Tibial artery (tissue), 4 donors: ENCODE measurements at places on chromosomes 7 and 10.
A peak's percentile ranks its signal among the peaks of the same experiment; 100 is the strongest.

GRCh38 chr10:3908183-3908582, 123.2 kb upstream of the KLF6 start:
- DNase-seq = no peak

DNA sequence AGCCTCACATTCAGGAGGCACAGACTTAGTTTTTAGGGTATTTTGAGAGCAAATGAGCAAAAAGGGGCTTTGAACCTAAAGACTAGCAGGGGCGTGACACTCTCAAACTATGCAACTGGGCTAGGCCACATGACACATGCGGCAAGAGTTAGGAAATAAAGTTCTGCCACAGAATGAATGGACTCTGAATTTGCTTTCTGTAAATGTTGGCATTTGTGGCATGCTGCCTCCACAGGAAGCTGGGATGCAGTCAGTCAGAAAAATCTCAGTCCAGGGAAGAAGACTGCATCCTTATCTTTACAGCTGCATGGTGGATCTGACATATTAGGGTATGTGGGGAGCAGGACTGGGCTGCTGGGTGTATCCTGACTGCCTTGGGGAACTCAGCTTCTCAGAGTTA, 181.0 kb downstream of the COBL start:
- DNase-seq = no peak

GRCh38 chr10:11578802-11579255, 32.6 kb downstream of the USP6NL start:
- DNase-seq = no peak

- peak; percentile 71 for DNase-seq
Observed at GRCh38 chr7:42972699-42973500, 40.7 kb downstream of the MRPL32 start.

DNA sequence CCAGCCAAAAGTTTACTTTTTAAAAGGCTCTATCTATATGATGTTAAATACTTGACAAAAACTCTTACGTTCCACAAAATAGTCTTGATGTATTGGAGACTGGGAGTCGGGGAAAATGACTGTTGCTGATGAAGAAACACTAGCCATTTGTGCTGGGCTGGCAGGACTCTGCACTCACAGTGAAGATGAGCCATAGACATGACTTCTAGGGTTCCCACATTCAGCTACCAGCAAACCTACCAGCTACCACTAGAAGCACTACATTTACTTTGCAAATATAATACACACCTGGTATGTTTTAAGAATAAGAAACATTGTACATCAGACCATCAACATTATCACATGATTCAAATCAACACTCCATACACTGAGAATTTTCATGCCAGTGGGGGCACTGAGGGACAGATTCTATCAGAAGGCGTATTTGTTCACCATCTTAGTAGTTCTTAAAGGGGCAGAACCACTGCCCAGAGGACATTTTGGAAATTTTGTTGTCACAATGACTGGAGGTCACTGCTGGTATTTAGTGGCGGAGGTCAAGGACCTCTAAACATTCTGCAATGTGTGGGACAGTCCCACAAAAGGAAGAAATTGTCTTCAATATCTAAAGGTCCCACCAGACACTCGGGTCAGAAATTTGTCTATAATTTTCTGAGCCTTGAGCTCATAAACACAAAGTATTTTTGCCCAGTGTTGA, 52.3 kb downstream of the PARD3 start:
- DNase-seq = no peak

- DNase-seq = no peak
Observed at GRCh38 chr10:95346715-95347401, 56.1 kb upstream of the PDLIM1 start.

GRCh38 chr7:54811041-54811845, 52.2 kb upstream of the SEC61G start:
- no peak for DNase-seq

- no peak for DNase-seq
Observed at GRCh38 chr10:8628351-8628750, 573.9 kb downstream of the GATA3 start.

GRCh38 chr10:131767716-131768115, 133.1 kb upstream of the PPP2R2D start:
- peak; percentile 2 for DNase-seq

DNA sequence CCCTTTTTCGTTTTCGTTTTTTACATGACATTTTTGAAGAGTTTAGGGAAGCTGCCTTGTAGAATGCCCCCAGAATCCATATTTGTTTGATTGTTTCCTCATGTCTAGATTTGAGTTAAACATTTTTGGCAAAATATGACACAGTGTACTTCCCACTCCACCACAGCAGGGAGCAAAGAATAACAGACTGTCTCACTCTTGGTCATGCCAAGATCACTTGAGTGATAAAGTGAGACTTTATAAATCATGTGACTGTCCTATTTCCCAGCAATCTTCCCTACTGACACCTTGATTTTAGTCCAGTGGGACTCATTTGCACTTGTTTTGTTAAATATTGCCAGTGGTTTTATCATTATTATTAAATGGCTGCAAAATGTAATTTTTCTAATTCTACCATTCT, 44.4 kb upstream of the USP6NL start:
- no peak for DNase-seq

- DNase-seq = no peak
Observed at GRCh38 chr10:5334196-5334880, 30.4 kb upstream of the UCN3 start.

DNA sequence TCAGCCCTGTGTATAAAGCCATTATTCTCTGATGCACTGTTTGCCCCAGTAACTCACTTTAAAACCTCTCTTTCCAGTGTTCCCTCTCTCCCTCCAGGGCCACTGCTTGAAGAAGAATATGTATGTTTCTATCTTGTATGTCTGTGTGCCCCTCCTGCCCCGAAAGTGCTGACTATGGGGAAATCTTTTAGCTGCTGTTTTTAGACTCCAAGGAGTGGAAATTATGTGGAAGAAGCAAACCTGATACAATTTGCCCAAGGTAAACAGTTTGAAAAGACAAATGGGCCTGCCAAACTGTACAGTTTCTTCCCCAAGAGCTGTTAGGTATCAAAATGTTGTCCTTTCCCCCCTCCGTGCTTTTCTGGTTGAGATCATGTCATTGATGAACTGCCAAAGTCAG, 3.4 kb downstream of the ADRA2A start:
- no peak for DNase-seq

DNA sequence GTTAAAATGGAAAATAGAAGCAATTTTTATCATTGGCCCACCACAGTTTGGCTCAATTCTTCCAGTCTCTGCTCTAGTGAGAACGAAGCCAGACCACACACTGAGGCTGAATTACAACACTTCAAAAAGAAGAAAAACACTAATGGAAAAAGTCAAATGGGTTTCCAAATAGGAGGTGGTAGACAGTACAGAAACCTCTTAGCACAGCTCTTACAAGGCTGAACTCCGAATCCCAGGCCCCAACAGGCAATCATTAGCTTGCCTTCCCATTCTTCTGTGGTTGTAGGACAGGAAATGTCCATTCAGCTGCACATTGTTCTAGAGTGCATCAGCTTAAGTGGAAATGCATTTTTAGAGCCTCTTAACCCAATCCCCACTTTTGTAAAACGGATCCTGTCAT, 115.1 kb upstream of the MEOX2 start:
- peak; percentile 51 for DNase-seq

DNA sequence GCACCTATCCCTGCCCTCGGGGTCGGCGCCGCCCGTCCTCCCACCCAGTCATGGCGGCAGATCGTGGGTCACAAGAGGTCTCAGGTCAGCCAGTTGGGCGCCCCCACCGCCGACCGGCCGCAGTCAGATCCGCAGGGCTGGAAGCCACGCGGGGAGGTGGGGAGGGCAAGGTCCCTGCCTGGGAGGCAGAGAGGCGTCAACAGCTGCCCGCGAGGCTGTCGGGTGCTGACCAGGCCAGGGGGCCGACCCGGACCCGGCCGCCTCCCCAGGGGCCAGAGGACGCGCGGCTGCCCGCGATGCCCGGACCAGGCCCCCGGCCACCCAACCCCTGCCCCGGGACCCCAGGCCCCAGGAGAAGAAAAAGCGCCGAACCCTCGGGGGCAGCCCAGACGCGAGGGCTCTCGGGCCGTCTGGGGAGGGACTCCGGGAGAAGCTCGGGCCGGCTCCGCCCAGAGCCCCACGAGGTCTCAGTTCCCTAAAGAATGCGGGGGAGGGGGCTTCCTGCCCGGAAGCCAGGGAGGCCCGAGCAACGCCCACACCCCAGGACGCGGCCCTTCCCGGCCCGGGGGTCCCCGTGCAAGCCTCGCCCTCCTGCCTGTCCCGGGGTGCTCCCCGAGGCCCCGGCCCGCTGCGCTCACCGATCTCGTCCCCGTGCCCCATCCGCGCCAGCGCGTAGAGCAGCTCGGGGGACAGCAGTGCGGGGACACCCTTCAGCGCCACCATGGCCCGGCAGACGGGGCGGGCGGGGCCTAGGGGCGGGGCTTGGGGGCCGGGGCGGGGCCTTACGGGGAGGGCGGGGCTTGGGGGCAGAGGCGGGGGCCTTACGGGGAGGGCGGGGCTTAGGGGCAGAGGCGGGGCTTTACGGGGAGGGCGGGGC, at the start of gene FUOM:
TSS of gene FUOM (minus strand) at position 735 of the 877 bp plus-strand sequence. CDS start at position 723, 12 bp downstream.
- no peak for DNase-seq

- peak; percentile 14 for DNase-seq
Observed at GRCh38 chr7:142884286-142884640, 1.3 kb downstream of the TRPV6 start.

DNA sequence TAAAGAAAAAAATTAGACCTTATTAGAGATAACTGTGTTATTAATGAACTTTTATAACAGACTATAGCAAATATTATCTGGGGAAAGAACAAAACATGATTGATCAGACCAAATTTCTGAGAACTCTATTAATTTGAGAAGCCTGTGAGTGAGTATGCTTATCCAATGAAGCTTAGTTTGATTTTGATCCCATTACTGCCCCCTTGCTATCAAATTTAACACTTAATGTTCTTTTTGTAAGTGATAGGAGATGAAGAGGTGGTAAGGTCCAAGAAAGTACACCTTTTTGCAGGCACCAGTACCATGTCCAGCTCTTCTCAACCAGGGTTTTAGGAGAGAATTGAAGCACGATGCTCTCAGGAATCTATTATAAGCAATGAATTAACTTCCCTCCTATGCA, 49.9 kb downstream of the ZNF365 start:
- no peak for DNase-seq

GRCh38 chr10:102327002-102327401, 68.5 kb upstream of the NFKB2 start:
- DNase-seq = no peak

DNA sequence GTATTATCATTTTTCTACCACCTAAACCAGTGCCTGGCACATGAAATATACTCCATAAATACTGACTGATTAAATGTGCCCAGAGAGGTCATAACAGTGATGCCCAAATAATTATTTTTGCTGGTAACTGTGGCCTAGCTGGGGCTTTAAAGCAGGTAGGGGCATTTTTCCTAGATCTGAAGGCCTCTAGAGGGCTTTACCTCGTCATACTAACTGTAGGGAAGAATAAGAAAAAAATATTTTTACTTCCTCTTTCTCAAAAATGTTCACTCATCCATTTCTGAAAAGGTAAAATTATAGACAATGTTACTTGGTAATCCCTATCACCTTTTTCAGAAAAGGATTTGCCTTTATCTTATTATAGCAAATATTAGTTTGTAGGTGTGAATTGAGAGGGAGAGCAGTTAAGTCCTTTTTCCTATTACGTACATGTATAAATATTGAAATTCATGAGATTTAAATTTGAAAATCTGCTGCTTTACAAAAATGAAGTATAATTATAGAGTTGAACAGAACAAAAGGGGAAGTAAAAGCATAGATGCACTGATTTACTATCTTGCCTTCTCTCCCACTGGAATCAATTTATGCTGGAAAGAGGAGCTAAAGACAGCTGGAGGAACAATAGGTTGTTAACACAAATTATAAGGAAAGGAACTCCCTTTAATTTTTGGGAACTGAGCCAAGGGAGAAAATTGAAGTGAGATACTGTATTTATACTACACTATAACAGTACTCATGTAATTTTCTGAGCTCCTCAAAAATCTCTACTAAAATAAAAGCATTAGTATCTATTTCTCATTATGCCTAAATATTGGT, 71.5 kb upstream of the NOBOX start:
- DNase-seq = no peak

DNA sequence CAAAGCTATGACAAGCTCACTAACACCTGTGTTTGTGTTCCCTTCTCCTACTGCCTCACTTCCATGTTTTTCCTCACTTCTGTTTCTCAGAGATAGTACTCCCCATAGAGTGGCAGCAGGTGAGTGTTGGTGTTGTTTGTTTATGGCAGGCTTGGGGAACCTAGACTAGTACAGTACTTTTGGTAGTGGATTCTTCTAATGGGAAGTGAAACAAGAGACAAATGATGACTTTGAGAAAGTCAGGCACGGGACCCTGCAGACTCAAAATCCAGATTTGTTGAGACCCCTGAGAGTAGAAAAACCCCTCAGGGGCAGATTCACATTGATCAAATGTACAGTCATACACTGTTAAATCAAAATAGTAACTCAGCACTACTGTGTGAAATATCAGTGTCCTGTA, 6.4 kb upstream of the CFAP69 start:
- DNase-seq = no peak
